DMS79 (cell line): ENCODE measurements at places on chromosomes 6 and 20.

GRCh38 chr20:20524756-20525155 is 156.9 kb downstream of the INSM1 start:
- DNase-seq: no peak

DNA sequence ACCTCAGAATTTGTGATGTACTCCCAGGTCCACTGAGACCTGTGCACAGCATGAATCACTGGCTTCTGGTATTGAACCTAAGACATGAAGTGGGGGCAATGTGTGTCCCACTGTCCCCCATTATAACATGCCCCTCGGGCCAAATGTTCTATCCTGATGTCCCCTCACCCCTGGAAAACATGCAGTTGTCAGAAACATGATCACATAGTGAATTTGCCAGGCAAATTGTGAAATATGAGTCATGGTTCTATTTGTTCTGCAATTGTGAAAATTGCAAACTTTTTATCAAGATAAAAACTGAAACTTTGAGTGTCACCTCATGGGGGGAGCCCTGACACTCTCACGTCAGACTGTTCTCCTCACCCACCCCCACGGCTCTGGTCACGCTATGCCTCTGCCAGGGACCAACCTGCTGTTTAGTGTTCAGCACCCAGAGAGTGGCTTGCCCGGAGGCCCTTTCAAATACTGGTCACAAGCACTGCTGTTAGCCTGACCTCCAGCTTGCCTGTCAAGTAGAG is 305.3 kb downstream of the CLIC5 start:
- no peak for DNase-seq

GRCh38 chr20:15036948-15037347 is 699.5 kb upstream of the FLRT3 start:
- no peak for DNase-seq

DNA sequence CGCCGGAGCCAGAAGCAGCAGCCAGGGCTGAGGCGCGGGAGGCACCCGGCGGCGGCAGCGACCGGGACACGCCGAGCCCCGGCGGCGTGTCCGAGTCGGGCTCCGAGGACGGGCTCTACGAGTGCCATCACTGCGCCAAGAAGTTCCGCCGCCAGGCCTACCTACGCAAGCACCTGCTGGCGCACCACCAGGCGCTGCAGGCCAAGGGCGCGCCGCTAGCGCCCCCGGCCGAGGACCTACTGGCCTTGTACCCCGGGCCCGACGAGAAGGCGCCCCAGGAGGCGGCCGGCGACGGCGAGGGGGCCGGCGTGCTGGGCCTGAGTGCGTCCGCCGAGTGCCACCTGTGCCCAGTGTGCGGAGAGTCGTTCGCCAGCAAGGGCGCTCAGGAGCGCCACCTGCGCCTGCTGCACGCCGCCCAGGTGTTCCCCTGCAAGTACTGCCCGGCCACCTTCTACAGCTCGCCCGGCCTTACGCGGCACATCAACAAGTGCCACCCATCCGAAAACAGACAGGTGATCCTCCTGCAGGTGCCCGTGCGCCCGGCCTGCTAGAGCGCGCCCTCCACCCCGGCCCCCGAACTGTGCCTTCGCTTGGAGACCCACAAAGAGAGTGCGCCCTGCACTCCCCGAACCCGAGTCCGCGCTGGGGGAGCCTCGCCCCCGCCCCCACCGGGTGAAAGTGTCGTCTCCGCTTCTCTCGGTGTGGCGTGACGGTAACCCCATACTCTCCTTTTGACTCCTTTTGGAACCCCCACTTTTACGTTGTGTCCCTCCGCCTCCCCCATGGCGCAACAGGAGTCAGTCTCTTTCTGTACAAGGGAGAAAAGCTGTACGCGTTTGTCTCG is 1.6 kb downstream of the INSM1 start:
- peak; percentile 17 for DNase-seq

GRCh38 chr6:15515226-15515625 is 147.6 kb downstream of the DTNBP1 start:
- DNase-seq: no peak

DNA sequence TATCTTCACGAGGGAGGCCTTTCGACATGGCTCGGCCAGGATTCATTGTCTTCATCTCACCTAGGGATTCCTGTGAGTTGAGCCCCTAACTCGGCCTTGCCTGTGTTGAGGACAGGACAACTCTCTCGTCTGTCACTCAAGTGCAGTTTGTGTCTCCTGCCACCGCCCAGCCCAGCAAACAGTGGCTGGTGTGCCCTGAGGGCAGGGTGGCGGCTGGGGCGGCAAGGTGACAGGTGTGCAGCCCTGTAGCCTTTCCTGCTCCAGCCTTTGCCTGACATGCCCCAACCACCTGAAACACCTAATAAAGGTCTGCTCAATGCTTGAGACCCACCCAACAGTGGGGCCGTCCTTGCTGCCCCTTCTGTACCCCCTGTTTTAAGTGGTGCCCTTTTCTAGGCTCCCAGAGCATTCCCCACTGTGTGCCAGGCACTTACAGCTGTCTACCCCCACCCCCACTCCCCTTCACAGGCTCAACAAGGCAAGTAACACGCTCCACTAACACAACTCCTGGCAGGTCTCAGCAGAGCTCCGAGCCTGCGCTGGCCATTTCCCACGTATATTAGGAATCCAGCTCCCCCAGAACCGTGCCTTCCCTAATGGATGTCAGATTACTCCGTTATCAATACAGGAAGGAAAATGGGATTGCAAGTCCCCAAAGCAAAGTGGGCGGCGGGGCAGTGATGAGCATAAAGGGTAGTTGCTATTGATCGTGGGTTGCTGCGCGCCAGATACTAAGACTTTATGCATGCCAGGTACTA is 17.7 kb downstream of the GFRA4 start:
- DNase-seq: no peak

- no peak for DNase-seq
Observed at GRCh38 chr6:167756597-167756996, 70.1 kb upstream of the AFDN start.

DNA sequence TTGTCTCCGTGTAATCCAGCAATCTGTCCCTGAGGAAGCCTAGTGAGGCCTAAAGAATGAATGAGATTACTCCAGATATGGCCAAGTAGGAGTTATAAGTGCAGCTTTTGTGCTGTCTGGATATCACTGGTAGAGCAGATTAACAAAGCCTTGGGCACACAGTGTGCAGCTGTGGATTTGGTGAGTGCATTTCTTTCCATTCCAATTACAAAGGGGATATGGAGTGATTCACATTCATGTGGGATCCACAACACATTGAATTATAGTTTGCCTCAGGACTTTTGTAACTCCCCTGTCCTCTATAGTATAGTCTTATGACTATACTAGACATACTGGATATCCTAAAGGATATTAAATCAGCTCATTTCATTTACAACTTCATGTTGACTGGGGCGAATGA is 47.1 kb downstream of the HLA-F start:
- DNase-seq: no peak

DNA sequence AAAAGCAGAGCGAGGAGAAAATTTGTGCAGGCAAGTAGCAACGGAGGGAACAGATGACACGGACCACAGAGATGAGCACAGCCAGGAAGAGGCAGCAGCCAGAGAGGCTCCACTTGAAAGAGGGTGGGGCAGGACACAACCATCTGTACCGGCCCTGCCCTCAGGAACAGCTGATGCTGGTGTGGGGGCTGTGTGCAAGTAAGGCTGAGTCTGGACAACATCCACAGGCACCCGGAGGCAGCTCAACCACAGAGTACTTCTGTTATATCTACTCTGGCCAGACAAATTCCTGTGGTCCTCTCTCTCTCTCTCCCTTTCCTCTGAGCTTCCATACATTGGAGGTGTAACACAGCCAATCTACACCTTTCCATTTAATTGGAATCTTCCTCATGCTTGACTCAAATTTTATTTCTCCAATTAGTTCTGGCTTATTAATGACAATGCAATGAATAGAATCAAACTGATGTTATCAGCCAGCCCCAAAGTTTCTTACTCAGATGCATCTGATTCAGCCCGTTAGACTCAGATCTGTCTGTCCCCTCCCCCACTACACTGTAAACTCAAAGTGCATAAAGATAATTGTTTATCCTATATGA is 24.9 kb downstream of the KIF13A start:
- no peak for DNase-seq

DNA sequence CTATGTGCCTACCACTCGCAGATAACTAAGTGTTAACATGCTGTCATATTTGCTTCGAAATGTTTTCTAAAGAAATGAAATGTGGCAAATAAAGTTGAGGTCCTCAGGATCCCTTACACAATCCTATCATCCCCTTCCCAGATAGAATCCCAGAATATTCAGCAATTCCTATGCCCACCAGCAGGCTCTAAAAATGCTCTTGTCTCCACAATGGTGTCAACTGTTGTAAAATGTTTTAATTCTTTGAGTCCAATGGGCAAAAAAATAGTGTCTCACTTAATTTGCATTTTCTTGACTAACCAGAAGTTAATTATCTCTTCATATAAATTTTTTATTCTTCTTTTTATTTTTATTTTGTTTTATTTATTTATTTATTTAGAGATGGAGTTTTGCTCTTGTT is 103.9 kb upstream of the MAP7 start:
- no peak for DNase-seq

DNA sequence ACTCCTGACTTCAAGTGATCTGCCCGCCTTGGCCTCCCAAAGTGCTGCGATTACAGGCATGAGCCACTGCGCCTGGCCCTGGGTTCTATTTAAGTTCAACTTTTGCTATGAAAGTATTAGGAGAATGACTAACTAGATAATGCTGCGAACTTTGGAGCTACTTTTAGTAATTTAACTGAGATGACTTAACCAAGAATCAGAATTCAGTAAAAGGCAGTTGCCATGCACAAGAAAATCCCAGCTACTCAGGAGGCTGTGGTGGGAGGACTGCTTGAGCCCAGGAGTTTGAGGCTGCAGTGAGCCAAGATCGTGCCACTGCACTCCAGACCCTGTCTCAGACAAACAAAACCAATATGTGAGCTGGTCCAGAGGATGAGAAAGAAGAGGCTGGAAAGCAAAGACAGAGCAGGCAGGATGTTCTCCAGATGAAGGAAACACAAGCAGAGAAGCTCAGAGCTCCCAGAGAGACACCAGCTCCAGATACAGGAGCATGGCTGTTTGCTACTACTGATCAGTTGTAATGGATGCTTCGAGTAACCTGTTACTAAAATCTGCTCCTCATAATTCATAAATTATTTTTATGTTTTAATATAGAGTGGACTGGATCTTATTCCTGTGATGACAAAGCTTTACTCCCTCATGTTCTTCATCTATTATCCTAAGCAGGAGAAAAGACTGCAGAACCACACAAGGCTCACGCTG is 23.9 kb downstream of the ZNF217 start:
- no peak for DNase-seq

- peak; percentile 65 for DNase-seq
Observed at GRCh38 chr20:49610691-49611538, 43.0 kb upstream of the PTGIS start.

DNA sequence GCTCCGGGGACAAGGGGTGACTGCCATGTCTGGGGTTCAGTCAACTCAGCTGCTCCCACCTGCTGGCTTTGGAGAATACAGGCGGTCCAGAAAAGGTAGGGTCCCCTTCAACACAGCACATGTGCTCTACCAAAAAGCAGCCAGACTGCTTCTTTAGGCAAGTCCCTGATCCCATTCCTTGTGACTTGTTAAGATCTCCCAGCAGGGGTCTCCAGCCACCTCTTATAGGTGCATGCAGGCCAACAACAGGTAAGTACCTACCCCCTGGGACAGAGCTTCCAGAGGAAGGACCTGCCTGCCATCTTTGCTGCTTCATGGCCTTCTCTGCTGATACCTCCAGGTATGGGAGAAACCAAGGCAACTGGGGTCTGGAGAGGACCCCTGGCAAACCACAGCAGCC is 106.5 kb downstream of the HACE1 start:
- no peak for DNase-seq

DNA sequence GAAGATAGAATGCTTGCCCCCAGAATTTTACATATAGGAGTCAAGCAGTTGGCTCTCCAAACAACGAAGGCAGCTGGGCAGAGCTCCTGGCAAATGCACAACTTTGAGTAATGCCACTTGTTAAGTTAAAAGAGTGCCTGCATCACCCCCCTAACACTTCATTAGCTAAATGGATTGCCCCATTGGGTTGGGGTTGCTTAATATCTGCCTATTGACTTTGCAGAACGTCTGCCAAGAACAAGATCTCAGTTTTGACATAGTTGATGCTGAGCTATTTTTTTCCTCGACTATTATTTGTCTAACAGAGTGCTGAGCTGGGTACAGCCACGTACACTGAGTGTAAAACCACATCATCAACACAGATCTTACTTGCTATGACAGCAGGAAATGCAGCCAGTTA is 12.1 kb downstream of the ANKRD60 start:
- DNase-seq: no peak
